Activated CD4-positive, alpha-beta T cell treated with anti-CD3 and anti-CD28 coated beads for 36 hours (primary cell): ENCODE measurements at places on chromosomes 2 and 18. TPM values are rescaled to one million over a fixed set of nuclear protein-coding genes. Genes with fewer than 3 reads are reported as not detected.

Gene TFPI
- total RNA-seq, result 0.21 TPM

Gene DSG1
- total RNA-seq, result not detected

Gene LCT
- 0.16 TPM for total RNA-seq

Gene ANO7
- total RNA-seq, result 2.4 TPM

Gene DSG4
- total RNA-seq, result not detected

Gene PJVK
- 1.9 TPM for total RNA-seq

Gene GAD1
- 6.5 TPM for total RNA-seq

Gene GPR35
- total RNA-seq, result 4.1 TPM

Gene NEU2
- total RNA-seq, result not detected

Gene WDFY1
- 37.5 TPM for total RNA-seq

Gene HOXD10
- total RNA-seq, result not detected

Gene STAT4
- total RNA-seq, result 48.8 TPM
